ENCODE measurements at places on chromosomes 5 and 9.

DNA sequence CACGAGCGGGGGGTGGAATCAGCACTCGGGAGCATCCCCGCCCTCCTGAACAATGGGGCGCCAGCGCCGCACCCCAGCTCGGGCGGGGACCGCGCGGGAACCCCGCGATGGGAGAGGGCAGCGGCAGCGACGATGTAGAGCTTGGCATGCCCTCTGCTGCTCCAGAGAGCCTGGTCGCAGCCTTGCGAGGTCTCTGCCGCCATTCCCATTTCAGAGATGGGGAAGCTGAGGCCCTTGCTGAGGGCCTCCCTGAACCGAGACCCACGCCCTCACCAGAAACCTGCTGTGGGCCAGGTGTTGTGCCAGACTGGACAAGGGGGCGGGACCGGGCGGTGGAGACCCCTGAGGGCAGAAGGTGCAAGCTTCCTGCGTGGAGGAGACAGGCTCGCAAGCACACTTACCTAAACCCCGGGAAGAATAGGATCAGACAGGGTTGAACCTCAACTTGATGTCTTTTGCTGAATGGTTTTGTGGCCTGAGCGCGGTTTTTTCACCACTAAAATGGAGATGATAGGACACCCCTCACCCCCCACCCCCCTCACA lies 647 bp upstream of the MEGF9 start:
- no peak for DNase-seq

- DNase-seq, result no peak
These were observed 239.4 kb downstream of the LURAP1L start for GRCh38 chr9:13013991-13014883.

- no peak for DNase-seq
These were observed 43.8 kb downstream of the PCDHGC5 start for GRCh38 chr5:141532726-141533125.

DNA sequence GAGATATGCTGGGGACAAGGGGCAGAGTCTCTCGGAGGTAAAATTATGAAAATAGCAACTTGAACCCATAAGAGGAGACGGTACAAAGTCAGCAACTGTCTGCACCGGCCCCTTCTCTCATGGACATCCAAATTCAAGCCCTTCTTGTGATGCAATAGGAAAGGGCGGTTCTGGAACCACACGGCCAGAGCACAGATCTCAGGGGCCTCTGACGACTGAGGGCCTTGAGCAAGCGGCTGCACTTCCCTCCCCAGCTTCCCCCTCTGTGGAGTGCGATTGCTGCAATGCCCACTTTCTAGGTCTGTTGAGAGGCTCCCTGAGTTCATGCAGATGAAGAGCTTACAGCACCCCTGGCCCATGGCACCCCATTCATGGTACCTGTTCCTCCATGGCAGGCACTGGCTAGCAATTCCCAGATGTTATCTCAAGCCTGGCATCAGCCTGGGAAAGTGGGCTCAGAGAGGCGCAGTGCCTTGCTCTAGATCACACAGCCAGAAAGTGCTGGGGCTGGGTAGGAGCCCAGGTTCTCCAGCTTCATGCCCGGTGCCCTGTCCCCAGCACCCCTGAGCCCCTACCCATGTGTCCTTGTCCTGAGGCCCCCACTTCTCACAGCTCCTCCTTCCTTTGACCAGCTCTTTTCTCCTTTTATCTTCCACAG lies 17.7 kb upstream of the CPLX2 start:
- no peak for DNase-seq

DNA sequence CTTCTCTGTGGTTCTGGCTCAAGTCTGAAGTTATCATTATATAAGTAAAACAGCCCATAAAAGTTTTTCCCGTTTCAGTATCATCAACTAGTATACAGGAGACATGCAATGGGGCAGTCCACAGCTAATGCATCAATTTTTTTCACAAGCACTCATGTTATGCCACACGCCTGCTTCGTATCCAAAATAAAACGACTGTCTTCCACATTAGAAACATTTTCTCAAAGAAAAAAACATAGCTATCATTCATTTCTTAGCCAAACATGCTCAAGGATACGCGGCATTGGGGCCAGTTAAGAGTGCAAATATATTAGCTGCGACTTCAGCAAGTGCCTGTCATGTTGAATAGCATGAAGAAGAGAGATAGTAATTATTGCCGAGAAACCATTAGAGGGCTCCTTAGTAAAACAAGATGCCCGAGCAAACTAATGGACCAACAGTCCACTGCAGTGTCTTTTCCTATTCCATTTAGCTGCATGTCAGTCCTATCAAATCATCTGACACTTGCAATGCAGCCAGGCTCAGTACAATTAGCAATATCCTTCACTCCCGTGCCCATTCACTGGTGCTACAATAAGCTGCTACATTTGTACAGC lies 68.5 kb downstream of the BNC2 start:
- no peak for DNase-seq

GRCh38 chr5:159824188-159825161 lies 91.8 kb upstream of the ADRA1B start:
- DNase-seq, result no peak
